ENCODE measurements at places on chromosomes 1 and 21. TPM values are rescaled to one million over a fixed set of nuclear protein-coding genes. Genes with fewer than 3 reads are reported as not detected.

SELENBP1 gene
- total RNA-seq = 18.5 TPM

OR6N1 gene
- not detected for total RNA-seq

GRCh38 chr1:235649368-235650163, at the start of gene GNG4:
GNG4 (minus strand) TSS chr1:235649784; CDS start chr1:235583838, 65,946 bp downstream.
- H3K4me1 ChIP-seq = peaks cover 18% of the 10 kb centered on the region
- H3K27ac ChIP-seq = peak within 1 kb of the TSS; percentile 8
- no peaks in the 10 kb centered on the region for H3K36me3 ChIP-seq

DNA sequence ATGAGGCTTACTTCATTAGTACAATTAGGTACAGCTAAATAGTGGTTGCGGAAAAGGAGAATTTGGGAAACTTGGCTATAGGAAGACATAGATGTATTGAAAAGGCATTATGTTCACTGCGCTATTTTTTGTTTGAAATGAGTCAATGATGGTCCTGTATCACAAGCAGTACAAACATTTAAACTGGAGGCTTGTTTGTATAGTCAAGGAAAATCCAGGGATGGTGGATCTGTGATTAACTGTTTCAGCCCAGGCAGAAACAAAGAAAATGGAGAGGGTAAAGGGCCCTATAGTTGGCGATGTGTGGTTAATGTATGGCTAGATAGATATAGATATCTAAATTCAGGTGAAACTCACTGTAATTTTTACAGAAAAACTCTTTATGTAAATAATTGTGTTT, 79.9 kb downstream of the CLIC4 start:
- no peak overlapping the region for H3K4me3 ChIP-seq
- no peaks in the 10 kb centered on the region for H3K27me3 ChIP-seq
- no peaks in the 10 kb centered on the region for H3K36me3 ChIP-seq
- no peak for DNase-seq
- no peak overlapping the region for H3K27ac ChIP-seq
- no peaks in the 10 kb centered on the region for H3K4me1 ChIP-seq

RGS7 gene
- not detected for total RNA-seq

GRCh38 chr1:28921286-28921869, 7.0 kb downstream of the EPB41 start:
- no peak for DNase-seq
- no peaks in the 10 kb centered on the region for H3K27me3 ChIP-seq
- peaks cover under 1% of the 10 kb centered on the region for H3K4me1 ChIP-seq
- H3K36me3 ChIP-seq = no peaks in the 10 kb centered on the region
- H3K27ac ChIP-seq = no peak overlapping the region

CYP4Z1 gene
- not detected for total RNA-seq

GRCh38 chr1:156444407-156445001, 56.1 kb downstream of the MEF2D start:
- no peaks in the 10 kb centered on the region for H3K4me1 ChIP-seq
- H3K4me3 ChIP-seq = no peak overlapping the region
- peaks cover 1% of the 10 kb centered on the region for H3K27me3 ChIP-seq
- DNase-seq = no peak

DNA sequence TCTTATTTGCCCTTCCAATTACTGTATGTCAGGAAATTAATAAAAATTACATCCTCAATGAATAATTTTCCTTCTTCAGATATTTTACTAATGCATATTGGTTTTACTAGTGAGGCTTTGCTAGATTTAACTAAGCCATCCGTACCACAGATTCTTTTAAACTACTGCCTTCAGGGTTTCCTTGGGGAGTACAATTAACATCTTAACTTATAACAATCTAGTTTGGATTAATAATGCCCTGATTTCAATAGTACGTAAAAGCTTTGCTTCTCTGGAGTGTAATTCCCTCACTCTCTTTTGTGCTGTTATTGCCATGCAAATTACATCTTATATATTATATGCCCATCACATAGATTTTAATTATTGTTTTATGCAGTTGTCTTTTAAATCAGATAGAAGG, 24.3 kb upstream of the F3 start:
- peaks cover 10% of the 10 kb centered on the region for H3K4me1 ChIP-seq
- no peak for DNase-seq
- H3K4me3 ChIP-seq = no peak overlapping the region
- H3K27me3 ChIP-seq = no peaks in the 10 kb centered on the region

DNA sequence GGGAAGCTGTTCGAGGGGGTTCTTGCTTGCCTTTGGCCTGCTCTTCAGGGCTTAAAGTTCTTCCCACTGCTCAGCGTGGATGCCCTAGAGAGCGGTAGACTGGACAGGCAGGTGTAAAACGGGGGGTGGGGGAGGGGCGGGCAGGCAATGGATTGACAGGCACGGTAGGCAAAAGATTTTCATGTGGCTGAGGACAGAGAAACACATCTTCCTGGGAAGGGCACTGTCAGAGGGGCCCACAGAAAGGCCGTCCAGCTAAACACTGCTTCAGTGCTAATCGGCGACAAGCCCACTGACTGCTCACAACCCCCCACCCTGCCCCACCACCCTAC, 412 bp downstream of the ABCA4 start:
- H3K27me3 ChIP-seq = no peaks in the 10 kb centered on the region
- no peak for DNase-seq
- no peaks in the 10 kb centered on the region for H3K36me3 ChIP-seq
- peaks cover 56% of the 10 kb centered on the region for H3K4me1 ChIP-seq
- H3K27ac ChIP-seq = peak overlapping the region; percentile 48

GNB1 gene
- total RNA-seq = 268 TPM

- H3K4me3 ChIP-seq = peak overlapping the region; percentile 93
- H3K4me1 ChIP-seq = peaks cover 13% of the 10 kb centered on the region
- H3K27ac ChIP-seq = peak overlapping the region; percentile 93
- no peaks in the 10 kb centered on the region for H3K27me3 ChIP-seq
- no peak for DNase-seq
- H3K36me3 ChIP-seq = no peaks in the 10 kb centered on the region
Measured at GRCh38 chr1:46718340-46718726, 581 bp downstream of the EFCAB14 start.

DNA sequence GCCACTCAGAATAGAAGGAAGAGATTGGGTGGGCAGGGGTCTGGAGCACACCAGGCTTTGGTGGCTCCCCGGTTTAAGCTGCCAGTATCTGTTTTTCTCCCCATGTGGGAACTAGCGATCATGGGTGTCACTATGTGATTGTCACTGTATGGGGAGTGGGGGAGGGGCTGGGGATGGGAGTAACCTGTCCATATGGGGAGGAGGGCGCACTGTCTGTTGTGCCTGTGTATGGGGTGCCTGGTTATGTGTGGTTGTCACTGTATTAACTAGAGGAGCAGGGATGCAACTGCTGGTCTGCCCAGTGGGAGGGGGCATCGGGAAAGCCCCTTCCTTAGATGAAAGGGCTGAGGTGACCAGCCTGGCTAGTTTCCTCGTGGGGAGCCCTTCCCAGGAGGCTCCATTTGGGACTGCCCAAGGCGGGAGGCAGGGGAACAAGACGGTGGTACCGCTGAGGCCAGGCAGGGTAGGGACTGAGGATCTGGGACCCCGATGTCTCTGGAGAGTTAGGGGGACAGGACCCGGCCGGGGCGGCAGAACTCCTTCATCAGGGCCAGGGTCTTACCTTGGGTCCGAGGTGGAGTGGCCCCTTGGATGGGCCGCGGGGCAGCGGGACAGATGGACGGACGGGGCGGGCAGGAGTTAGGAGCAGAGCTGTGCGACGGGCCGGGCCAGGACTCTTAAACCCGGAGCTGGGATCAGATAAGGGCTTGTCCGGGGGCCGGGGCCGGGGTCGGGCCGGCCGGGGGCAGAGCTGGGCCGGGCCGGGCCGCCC, at the start of gene KCNJ10:
Gene KCNJ10, minus strand, starts transcription at position 701 of the 772 bp plus-strand sequence. CDS start 27,628 bp downstream, outside the sequence.
- peak within 1 kb of the TSS; percentile 57 for H3K4me3 ChIP-seq
- peak; percentile 10 for DNase-seq
- H3K4me1 ChIP-seq = peaks cover 8% of the 10 kb centered on the region
- no peak within 1 kb of the TSS for H3K27ac ChIP-seq
- H3K27me3 ChIP-seq = no peaks in the 10 kb centered on the region

TNFRSF4 gene
- not detected for total RNA-seq

DNA sequence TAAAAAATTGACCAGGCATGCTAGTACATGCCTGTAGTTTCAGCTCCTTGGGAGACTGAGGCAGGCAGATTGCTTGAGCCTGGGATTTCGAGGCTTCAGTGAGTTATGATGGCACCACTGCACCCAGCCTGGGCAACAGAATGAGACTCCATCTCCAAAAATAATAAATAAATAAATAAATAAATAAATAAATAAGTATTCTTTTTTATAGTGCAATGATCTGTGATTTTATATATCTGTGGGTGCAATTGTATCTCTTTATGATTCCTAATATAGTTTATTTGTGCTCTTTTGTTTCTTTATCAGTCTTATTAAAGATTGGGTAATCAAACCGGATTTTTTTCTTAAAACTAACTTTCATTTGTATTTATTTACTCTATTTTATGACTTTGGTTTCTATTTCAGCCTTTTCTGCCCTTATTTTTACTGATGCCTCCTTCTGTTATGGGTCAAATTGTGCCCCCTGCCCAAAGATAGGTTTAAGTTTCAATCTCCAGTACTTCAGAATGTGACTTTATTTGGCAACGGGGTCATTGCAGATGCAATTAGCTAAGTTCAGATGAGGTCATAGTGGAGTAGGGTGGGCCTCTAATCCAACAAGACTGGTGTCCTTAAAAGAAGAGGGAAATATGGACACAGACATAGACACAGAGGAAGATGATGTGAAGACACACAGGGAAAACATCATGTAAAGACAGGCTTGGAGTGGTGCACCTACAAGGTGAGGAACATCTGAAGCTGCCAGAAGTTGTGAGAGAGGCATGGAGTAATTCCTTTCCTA, 74.9 kb upstream of the CDC42BPA start:
- peaks cover 50% of the 10 kb centered on the region for H3K4me1 ChIP-seq
- H3K27ac ChIP-seq = no peak overlapping the region
- no peak overlapping the region for H3K4me3 ChIP-seq
- DNase-seq = no peak
- H3K27me3 ChIP-seq = no peaks in the 10 kb centered on the region

S100A8 gene
- not detected for total RNA-seq

ANGPTL7 gene
- total RNA-seq = not detected

- no peak overlapping the region for H3K27ac ChIP-seq
- DNase-seq = peak; percentile 24
- H3K4me1 ChIP-seq = peaks cover 10% of the 10 kb centered on the region
- no peak overlapping the region for H3K4me3 ChIP-seq
- no peaks in the 10 kb centered on the region for H3K27me3 ChIP-seq
- H3K36me3 ChIP-seq = no peaks in the 10 kb centered on the region
Measured at GRCh38 chr1:117590273-117590925, 15.4 kb upstream of the TENT5C start.

DNA sequence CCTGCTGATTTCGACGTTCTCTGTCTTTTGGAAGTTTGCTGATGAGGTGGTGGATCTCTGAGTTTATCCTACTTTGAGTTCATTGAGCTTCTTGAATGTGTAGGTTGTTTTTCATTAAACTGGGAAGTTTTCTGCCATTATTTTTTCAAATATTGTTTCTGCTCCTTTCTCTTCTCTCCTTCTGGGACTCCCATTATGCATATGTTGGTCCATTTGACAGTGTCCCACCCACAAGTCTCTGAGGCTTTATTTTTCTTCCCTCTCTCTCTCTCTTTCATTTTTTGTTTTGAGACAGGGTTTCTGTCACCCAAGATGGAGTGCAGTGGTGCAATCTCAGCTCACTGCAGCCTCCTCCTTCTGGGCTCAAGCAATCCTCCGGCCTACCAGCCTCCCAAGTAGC, 11.7 kb downstream of the TNFRSF18 start:
- no peaks in the 10 kb centered on the region for H3K36me3 ChIP-seq
- no peak overlapping the region for H3K27ac ChIP-seq
- no peaks in the 10 kb centered on the region for H3K27me3 ChIP-seq
- DNase-seq = no peak
- H3K4me1 ChIP-seq = no peaks in the 10 kb centered on the region

TTC22 gene
- total RNA-seq = 8.8 TPM

- no peak overlapping the region for H3K27ac ChIP-seq
- no peaks in the 10 kb centered on the region for H3K36me3 ChIP-seq
- no peaks in the 10 kb centered on the region for H3K4me1 ChIP-seq
- no peak for DNase-seq
Measured at GRCh38 chr1:183597656-183598347, 7.5 kb upstream of the NCF2 start.

CA6 gene
- total RNA-seq = not detected

DNA sequence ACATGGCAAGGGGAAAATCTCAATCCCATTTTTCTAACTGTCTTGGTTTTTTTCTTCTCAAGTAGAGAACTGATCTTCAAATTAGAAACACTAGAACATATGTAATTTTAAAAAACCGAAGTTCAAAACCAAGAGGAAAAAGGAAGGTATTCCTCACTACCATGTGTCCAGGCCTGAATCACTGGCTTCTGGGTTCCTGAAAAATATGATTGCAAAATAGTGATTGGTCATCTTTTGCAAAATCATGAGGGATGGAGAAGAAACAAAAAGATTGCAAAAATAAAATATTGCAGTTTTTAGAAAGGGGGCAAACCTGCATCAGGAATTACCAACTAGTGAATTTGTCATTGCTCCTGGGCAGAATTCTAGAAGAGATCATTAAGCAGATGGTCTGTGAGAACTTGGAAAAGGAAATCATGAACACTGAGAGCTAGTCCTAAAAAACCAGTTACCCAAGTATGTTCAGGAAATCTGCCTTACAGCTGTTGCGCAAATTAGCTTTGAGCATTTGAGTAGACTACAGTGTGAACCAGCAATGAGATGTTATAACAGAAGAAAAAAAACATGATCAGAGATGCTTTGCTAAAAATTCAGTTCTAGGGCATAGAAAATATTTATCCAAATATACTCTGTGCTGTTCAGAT, 49.4 kb downstream of the SPATA46 start:
- no peak overlapping the region for H3K27ac ChIP-seq
- H3K36me3 ChIP-seq = no peaks in the 10 kb centered on the region
- H3K4me1 ChIP-seq = peaks cover 1% of the 10 kb centered on the region
- DNase-seq = no peak
- no peaks in the 10 kb centered on the region for H3K27me3 ChIP-seq

DNA sequence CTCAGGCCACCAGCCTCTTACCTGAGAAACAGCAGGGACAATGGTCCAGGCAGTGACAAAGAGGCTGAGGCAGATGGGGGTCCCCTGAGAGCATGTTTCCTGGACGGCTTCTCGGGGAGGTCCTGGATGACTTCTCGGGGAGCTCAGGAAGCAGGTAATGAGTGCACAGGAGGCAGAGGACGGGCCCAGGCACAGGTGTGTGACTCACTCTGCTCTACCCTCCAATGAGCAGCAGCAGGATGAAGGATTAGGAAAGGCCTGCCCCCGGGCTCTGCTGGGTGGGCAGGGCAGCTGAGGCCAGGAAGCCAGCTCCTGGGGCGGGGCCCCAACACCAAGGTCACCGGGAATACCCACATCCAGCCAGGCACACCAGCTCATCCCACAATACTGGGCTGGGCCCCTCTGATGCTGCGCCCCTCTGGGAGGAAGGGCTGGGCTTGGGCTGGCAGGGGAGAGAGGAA, 17.2 kb upstream of the PTAFR start:
- H3K27me3 ChIP-seq = no peaks in the 10 kb centered on the region
- no peak overlapping the region for H3K4me3 ChIP-seq
- no peak for DNase-seq
- no peak overlapping the region for H3K27ac ChIP-seq

- no peaks in the 10 kb centered on the region for H3K36me3 ChIP-seq
- H3K4me3 ChIP-seq = no peak overlapping the region
- no peaks in the 10 kb centered on the region for H3K27me3 ChIP-seq
- H3K4me1 ChIP-seq = no peaks in the 10 kb centered on the region
Measured at GRCh38 chr1:167898578-167899222, 15.2 kb downstream of the ADCY10 start.
